SW480 (cell line): ENCODE measurements at places on chromosomes 13 and 19.
A peak's percentile ranks its signal among the peaks of the same experiment; 100 is the strongest.

DNA sequence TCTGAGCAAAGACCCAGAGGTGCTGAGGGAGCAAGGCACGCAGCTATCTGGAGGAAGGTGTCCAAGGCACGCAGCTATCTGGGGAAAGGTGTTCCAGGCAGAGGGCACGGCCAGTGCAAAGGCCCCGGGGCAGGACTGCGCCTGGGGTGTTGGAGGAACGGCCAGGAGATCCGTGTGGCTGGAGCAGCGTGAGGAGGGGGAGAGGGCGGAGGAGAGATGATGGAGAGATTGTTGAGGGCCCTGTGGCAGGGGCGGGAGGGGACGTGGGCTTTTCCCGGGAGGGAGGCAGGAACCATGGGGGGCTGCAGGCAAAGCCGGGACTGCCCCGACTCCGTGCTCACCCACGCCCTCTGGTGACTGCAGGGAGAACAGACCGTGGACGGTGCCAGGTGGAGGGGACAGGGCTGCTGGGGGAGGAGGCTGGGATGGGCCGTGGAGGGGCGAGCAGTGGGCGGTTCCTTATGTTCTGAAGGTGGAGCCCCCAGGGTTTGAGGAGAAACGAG lies 13.3 kb upstream of the MISP start:
- no peak for DNase-seq

DNA sequence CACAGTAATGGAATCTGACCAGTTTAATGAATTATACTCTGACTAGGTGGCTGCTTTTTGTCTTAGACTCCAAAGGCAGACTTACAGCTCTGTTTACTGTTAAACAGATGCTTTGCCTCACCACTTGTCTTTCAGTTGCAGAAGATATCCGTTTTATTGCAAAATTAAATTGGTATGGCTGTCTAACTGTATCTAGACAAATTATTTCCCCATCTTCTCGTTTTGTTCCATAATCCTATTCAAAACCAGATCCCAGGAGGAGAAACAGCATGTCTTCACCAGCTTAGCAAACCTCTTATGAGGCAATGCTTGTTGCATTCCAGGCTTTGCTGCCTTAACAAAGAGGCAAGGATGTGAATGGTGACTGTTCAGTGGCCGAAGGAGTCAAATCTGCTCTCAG lies 215.6 kb downstream of the TDRD3 start:
- no peak for DNase-seq

DNA sequence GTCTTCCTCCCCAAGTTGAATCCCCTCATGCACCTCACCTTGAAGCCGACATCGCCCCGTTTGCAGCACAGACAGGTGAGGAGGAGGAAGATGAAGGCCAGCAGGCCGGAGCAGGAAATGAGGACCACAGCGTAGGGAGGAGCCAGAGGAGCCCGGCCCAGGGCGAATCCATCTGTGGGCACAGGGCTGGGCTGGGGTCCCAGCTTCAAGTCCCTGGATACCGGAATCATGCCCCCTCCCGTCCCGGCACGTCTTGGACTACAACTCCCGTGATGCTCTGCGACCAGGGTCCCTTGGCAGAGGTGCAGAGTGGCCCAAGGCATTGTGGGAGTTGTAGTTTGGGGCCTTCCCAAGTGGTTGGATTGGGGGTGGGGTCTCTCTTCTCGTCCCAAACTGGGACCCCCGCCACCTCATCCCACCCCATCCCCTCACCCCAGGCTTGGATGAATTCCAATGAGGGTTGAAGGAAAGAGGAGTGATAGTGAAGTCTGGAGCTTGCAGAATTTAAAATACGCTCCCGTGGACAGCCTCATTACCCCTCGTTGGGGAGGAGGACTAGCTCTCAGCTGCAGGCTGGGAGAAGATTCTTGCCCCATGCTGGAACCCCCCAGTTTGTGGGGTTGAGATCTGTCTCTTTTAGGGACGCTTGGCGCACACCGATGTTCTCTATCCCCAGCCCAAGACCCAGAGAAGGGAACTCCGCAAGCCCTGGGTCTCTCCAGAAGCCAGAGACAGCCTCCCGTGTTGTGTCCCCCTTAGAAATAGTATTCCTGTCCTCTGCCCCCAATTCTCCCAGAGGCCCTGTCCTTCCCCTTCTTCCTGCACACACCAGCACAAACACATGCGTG lies 990 bp downstream of the LMTK3 start:
- DNase-seq = no peak

GRCh38 chr13:22080832-22081231 lies 410.0 kb downstream of the FGF9 start:
- no peak for DNase-seq

- no peak for DNase-seq
Observed at GRCh38 chr19:1467490-1468273, 11.3 kb downstream of the C19orf25 start.

DNA sequence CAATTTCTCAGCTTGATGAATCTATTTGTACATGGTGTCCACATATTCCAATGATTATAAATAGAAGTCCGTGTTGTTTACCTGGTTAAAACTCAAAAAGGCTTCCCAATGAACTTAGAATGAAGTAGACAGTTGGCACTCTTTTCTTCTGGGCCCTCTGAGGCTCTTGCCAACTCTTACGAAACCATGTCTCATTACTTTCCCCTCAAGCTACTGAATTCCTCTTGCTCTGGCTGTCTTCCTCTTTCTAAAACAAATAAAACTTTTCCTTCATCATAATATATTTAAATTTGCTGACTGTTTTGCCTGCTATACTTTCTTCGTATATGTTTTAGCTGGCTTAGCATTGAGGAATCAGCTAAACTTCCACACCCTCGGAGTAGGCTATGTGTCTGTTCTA lies 139.7 kb downstream of the SLITRK6 start:
- DNase-seq = no peak

- DNase-seq = no peak
Observed at GRCh38 chr13:45518525-45519245, 53.9 kb downstream of the COG3 start.

DNA sequence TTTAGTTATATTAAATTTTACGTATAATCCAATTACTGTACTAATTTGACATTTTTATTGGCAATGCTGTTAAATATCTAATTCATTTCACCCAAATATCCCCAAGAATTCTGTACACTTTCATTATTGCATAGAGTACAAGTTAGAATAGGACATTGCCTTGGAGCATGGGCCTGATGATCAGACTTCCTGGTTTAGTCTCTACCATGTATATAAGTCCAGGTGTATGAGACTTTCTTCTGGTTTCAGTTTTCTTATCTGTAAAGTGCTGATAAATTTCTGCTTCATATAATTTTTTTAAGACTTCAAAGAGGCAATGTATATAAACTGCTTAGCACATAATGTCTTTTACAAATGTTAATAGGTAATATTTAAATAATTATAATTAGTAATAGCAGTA lies 179.4 kb downstream of the KLF12 start:
- DNase-seq = no peak

DNA sequence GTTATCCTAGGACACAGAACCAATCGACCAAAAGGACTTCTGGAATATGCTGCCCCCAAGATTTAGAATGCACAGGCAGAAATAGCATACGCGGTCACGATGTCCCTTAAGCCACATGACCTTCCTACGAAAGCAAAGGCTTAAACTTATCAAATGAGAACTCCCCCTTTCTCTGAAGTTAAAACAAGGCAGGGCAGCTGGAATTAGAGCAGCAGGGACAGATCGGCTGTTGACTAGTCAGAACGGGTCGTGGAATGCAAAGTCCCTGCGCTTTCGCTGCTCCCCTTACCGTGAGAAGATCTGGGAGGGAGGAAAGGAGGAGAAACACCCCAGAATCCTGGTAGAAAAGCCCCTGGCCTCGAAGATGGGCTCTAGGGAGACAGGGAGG lies 799 bp upstream of the USPL1 start:
- peak; percentile 97 for DNase-seq

- DNase-seq = no peak
Observed at GRCh38 chr19:39434123-39435076, 1.3 kb downstream of the RPS16 start.

DNA sequence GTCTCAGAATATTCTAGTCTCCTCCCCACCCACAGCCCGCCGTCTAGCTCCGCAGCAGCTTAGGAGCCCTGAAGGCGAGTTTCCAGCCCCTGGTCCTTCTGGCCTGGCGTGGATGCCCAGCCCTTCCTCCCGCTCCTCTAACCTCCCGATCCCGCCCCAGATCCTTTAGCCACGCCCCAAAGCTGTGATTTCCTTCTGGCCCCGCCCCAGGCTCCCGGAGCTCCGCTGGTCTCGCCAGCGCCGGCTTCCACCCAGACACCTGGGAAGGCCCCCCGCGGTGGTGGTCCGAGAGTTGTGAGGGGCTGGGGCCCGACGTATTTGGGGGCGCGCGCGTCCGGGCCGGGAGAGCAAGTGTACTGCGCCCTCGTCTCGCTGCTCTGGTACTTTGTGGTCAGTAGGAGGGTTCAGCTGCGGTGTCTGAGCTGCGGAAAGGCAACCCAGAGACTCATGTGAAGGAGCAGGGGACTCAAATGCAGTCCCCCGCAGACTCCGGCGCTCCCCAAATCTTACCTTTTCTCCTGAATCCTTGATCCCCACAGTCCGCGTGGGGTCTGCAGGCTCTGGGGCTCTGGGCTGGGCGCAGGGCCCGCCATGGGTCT lies at the start of gene CGB7:
CGB7 (minus strand) TSS at position 114 of the 599 bp plus-strand sequence. CDS start 2,374 bp downstream, outside the sequence.
- peak; percentile 62 for DNase-seq

- no peak for DNase-seq
Observed at GRCh38 chr19:15368798-15369593, 10.6 kb downstream of the AKAP8 start.
